ENCODE measurements at places on chromosomes 6 and 20.

GRCh38 chr20:32429343-32429742 is 71.2 kb downstream of the ASXL1 start:
- no peak for DNase-seq

DNA sequence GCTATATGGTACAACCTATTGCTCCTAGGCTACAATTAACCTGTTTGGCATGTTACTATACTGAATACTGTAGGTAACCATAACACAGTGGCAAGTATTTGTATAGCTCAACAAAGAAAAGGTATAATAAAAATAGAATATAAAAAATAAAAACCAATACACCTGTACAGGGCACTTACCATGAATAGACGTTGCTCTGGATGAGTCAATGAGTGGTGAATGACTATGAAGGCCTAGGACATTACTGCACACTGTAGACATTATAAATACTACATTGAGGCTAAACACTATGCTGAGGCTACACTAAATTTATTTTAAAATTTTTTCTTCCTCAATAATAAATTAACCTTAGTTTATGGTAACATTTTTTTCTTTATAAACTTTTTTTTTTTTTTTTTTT is 18.6 kb downstream of the ELOVL5 start:
- no peak for DNase-seq

DNA sequence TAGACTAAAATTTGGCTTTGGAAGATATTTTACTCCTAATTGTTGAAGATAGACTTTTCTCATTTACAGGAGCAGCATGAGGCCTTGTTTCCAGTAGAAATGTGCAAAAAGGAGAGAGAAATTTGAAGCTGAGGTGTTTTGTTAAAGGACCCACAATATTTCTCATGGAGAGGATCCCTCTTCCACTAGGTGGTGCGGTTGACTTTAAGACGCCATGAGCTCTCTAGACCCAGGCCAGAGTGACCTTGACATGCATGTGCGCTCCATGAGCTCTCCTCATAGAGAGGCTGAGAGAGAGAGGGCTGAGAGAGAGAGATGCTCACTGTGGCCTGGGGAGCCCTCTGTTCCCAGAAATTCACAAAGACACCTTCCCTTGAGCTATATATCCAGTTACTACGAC is 861.2 kb upstream of the EYS start:
- no peak for DNase-seq

- no peak for DNase-seq
Observed at GRCh38 chr6:35058865-35059522, 82.1 kb downstream of the TCP11 start.

GRCh38 chr6:145787688-145788087 is 26.9 kb downstream of the FBXO30 start:
- no peak for DNase-seq
